Thoracic aorta (tissue), 2 donors: ENCODE measurements at places on chromosomes 13 and 19. TPM values are rescaled to one million over a fixed set of nuclear protein-coding genes. Genes with fewer than 3 reads are reported as not detected.

DNA sequence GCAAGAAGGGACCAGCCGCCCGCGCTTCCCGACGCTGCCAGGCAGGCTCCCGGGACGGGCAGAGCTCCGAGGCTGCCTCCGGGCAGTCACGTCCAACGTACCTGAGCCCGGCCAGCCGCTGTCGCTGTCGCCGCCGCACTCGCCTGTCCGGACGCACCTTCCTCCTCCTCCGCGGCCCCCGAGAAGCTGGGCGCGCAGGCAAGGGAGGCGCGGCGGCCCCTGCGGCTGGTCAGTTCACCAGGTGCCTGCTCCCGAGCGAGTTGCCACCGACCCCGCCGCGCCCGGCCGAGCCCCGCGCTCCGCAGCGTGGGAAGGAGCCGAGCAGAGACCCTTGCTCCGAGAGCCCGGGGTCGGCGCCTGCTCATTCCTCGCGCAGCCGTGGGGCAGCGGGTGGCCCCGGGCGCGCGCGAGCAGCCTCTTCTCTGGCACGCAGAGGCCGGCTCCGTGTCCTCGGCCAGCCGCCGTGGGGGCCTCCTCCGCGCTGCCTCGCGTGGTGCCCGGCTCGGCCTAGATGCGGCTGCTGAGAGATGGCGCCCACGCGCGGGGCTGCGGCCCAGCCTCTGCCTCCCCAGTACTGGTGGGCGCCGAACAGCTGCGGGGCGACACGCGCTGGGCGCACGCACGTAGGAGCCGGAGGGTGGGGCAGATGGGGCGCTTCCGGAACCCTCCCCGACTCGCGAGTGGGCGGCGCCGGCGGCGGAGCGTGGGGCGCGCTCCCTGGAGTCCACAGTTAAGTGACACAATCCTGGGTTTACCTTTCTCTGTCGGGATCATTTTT is 419.4 kb downstream of the UQCRFS1 start:
- no peak overlapping the region for H3K27ac ChIP-seq
- H3K36me3 ChIP-seq: no peaks in the 10 kb centered on the region
- H3K4me1 ChIP-seq: no peaks in the 10 kb centered on the region
- H3K4me3 ChIP-seq: no peak overlapping the region
- DNase-seq: no peak

- DNase-seq: no peak
- no peak overlapping the region for H3K27ac ChIP-seq
- peaks cover 17% of the 10 kb centered on the region for H3K4me1 ChIP-seq
- H3K4me3 ChIP-seq: no peak overlapping the region
These were observed 41.7 kb upstream of the TFDP1 start for GRCh38 chr13:113542751-113543424.

- H3K36me3 ChIP-seq: no peaks in the 10 kb centered on the region
- DNase-seq: no peak
- H3K27ac ChIP-seq: no peak overlapping the region
These were observed 517.2 kb upstream of the SLITRK1 start for GRCh38 chr13:84399320-84400085.

- peak overlapping the region; percentile 81 for H3K4me3 ChIP-seq
- H3K27ac ChIP-seq: peak overlapping the region; percentile 73
- no peaks in the 10 kb centered on the region for H3K27me3 ChIP-seq
- H3K4me1 ChIP-seq: no peaks in the 10 kb centered on the region
These were observed 2.3 kb downstream of the HTR2A start for GRCh38 chr13:46894568-46894967.

Gene ZNF726
- 0.63 TPM for total RNA-seq

Gene C13orf46
- 1.1 TPM for total RNA-seq

DNA sequence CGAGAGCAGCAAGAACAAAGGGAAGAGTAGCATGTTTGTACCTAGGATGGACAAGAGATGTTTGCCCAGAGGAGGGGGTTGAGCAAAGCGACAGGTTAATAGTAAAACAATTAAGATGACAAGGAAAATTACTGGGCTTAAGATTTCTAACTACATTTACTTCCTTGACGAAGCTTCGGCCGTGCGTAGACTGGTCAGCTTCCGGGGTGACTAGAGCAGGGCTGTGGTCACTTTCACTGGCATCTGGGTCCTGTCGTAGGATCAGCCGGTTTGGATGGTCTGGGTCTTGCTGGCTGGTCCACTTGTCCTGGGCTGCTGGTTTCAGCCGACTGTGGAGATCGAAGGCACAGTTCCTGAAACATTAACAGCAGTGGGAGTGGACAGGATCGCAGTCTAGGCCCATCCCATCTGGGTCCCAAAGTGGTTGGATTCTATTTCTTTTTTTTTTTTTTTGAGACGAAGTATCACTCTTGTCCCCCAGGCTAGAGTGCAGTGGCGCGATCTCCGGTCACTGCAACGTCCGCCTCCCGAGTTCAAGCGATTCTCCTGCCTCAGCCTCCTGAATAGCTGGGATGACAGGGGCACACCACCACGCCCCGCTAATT is 5.0 kb upstream of the BSG start:
- no peaks in the 10 kb centered on the region for H3K36me3 ChIP-seq
- H3K4me1 ChIP-seq: peaks cover 8% of the 10 kb centered on the region
- H3K27me3 ChIP-seq: no peaks in the 10 kb centered on the region
- H3K27ac ChIP-seq: no peak overlapping the region

DNA sequence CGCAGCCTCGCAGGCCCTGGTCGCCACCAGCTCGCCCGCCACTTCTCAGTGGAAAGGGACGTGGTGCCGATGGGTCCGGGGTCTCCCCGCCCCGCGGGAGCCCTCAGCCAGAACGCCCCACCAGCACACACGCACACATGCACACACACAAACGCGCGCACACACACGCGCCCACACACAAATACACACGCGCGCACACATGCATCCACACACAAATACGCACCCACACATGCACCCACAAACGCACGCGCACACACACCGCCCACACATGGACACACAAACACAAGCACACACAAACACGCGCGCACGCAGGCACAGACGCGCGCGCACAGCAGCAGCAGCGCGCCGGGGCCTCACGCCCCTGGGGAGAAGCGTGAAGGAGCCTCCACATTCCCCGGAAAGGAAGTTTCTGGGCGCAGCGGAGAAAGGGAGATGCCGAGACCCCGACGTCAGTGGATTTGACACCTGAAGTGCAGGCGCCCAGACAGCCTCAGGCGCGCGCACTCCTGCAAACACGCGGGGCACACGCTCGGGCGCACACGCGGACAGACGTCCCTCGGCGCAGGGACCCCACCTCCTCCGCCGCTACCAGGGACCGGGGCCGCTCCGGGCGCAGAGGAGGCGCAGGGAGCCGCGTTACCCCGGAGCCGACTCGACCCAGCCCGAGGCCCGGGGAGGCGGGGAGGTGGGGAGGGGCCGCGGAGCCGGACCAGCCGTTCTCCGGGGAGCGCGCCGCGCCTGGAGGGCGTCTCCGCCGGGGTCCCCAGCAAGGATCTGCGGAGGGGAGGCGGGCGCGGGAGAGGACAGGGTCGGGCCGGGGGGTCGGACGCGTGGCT is 622 bp downstream of the RASA3 start:
- H3K4me3 ChIP-seq: peak overlapping the region; percentile 75
- H3K27ac ChIP-seq: peak overlapping the region; percentile 75
- no peaks in the 10 kb centered on the region for H3K27me3 ChIP-seq

GRCh38 chr19:39599116-39599515 is 3.2 kb upstream of the LGALS13 start:
- no peaks in the 10 kb centered on the region for H3K27me3 ChIP-seq
- DNase-seq: no peak
- no peaks in the 10 kb centered on the region for H3K4me1 ChIP-seq
- H3K36me3 ChIP-seq: no peaks in the 10 kb centered on the region

- peaks cover 53% of the 10 kb centered on the region for H3K36me3 ChIP-seq
- DNase-seq: no peak
- peak overlapping the region; percentile 22 for H3K4me3 ChIP-seq
- H3K27me3 ChIP-seq: no peaks in the 10 kb centered on the region
- H3K27ac ChIP-seq: no peak overlapping the region
These were observed 44.3 kb downstream of the ZNF585A start for GRCh38 chr19:37127999-37128820.

Gene SLC7A9
- not detected for total RNA-seq

Gene KLK6
- total RNA-seq: not detected

DNA sequence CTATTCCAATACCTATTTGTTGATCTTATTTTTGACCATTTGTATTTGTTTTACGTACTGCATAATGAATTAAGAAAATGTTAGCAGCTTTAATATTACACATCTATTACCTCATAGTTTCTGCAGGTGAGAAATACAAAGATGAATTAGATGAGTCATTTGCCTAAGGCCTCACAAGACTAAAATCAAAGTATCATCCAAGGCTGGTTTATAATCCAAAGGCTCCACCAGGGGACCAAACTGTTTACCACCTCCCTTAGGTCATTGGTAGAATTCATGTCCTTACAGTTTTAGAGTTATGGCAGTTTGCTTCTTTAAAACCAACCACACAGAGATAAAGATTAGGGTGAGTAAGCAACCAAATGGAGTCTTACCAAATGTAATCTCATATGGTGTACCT is 848.1 kb downstream of the SLITRK6 start:
- H3K36me3 ChIP-seq: no peaks in the 10 kb centered on the region
- no peak overlapping the region for H3K27ac ChIP-seq
- no peak for DNase-seq
- H3K4me3 ChIP-seq: no peak overlapping the region
- H3K4me1 ChIP-seq: no peaks in the 10 kb centered on the region

Gene POMP
- total RNA-seq: 49.7 TPM

Gene KLHL1
- total RNA-seq: not detected

Gene RASGRP4
- total RNA-seq: 3.6 TPM

DNA sequence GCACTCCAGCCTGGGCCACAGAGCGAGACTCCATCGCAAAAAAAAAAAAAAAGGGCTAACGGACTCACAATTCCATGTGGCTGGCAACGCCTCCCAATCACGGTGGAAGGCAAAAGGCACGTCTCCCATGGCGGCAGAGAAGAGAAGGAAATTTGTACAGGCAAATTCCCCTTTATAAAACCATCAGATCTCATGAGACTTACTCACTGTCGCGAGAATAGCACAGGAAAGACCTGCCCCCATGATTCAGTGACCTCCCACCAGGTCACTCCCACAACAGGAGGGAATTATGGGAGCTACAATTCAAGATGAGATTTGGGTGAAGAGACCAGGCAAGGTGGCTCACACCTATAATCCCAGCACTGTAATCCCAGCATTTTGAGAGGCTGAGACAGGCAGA is 18.7 kb upstream of the NMRK2 start:
- no peak overlapping the region for H3K27ac ChIP-seq
- no peaks in the 10 kb centered on the region for H3K36me3 ChIP-seq
- no peak for DNase-seq
- no peak overlapping the region for H3K4me3 ChIP-seq
- H3K4me1 ChIP-seq: no peaks in the 10 kb centered on the region

DNA sequence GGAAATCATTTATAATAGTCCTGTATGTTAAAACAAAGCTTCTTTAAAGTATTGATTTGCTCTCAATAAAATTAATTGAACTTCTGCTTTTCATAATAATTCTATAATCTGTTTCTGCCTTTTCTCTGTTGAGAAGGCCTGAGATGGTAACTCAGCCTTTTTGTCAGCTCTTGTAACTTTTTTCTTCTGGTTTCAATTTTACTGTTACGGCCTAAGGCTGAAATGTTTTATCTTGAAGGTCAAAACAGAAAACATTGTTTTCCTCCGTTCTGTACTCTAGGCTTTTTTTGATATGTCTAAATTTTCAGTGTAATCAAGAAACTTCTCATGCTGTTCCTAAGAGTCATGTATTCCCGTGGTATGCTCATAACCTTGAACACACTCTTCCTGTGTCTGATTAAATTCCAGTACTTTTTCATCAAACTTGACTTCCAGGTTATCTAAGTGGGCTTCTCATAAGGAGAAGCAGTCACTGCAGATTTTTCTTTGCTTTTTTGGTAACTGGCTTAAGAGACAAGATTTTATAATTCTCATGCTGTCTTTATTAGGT is 7.6 kb upstream of the NAXD start:
- H3K4me3 ChIP-seq: no peak overlapping the region
- DNase-seq: no peak
- H3K4me1 ChIP-seq: no peaks in the 10 kb centered on the region
- H3K27me3 ChIP-seq: no peaks in the 10 kb centered on the region
- no peak overlapping the region for H3K27ac ChIP-seq

GRCh38 chr13:29140277-29140676 is 320.1 kb downstream of the MTUS2 start:
- H3K27ac ChIP-seq: peak overlapping the region; percentile 95
- DNase-seq: peak; percentile 47
- H3K4me3 ChIP-seq: peak overlapping the region; percentile 72
- H3K4me1 ChIP-seq: peaks cover 19% of the 10 kb centered on the region
- H3K27me3 ChIP-seq: no peaks in the 10 kb centered on the region

Gene LRG1
- total RNA-seq: 13.5 TPM

Gene ZNF816
- total RNA-seq: 6.5 TPM

DNA sequence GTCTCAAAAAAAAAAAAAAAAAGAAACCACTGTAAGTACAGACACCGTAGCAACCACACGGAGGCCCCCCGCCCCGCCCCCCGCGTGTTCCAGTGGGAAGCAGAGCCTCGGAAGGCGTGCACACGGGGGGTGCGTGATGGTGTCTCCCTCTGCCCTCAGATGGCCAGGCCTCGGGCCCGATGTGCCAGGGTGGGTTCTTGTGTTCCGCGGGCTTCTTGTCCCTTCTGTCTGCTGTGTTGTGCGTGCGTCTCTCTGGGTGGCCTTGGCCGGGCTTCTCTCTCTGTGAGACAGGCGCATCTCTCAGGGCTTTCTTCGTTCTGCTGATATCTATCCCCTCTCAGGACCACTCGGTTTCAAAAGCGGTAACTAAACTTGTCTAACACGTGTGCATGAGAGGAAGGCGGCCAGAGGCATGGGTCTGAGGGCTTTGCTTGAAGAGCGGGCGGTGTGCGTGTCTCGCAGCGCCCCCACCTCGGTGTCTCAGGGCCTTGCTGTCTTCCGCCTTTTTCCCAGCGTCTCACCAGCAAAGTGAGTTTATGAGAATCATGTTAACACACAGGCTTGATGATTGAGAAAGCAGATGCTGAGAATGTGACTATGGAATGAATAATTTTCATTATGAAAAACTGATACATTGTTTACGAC is 12.6 kb downstream of the ATP11A start:
- no peak overlapping the region for H3K27ac ChIP-seq
- H3K4me1 ChIP-seq: no peaks in the 10 kb centered on the region
- no peak overlapping the region for H3K4me3 ChIP-seq

GRCh38 chr19:33376941-33377557 is 3.5 kb downstream of the CEBPG start:
- no peak overlapping the region for H3K27ac ChIP-seq
- no peaks in the 10 kb centered on the region for H3K27me3 ChIP-seq
- H3K36me3 ChIP-seq: peaks cover 6% of the 10 kb centered on the region
- DNase-seq: no peak

- DNase-seq: no peak
- no peaks in the 10 kb centered on the region for H3K4me1 ChIP-seq
- H3K27ac ChIP-seq: no peak overlapping the region
- no peak overlapping the region for H3K4me3 ChIP-seq
- H3K36me3 ChIP-seq: no peaks in the 10 kb centered on the region
- no peaks in the 10 kb centered on the region for H3K27me3 ChIP-seq
These were observed 13.3 kb downstream of the PDX1 start for GRCh38 chr13:27933118-27933517.

DNA sequence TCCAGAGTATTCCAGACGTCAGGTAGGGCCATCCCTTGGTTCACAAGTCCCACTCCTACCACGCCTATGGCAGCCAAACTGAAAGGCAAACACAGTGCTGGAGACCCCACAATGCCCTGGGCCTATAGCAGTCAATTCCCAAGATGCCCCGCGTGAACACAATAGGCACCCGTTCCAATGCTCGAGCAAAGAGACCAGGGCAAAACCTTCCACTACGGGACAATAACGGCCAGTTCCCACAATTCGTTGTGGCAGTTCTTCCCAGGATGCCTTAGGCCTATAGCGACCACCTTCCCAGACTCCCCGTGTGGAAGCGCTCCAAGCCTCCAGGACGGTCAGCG is 538 bp downstream of the ZNF428 start:
- peak overlapping the region; percentile 72 for H3K4me3 ChIP-seq
- peaks cover 16% of the 10 kb centered on the region for H3K4me1 ChIP-seq
- H3K27me3 ChIP-seq: no peaks in the 10 kb centered on the region
- peak overlapping the region; percentile 84 for H3K27ac ChIP-seq
